ENCODE measurements at places on chromosomes 2 and 18.

DNA sequence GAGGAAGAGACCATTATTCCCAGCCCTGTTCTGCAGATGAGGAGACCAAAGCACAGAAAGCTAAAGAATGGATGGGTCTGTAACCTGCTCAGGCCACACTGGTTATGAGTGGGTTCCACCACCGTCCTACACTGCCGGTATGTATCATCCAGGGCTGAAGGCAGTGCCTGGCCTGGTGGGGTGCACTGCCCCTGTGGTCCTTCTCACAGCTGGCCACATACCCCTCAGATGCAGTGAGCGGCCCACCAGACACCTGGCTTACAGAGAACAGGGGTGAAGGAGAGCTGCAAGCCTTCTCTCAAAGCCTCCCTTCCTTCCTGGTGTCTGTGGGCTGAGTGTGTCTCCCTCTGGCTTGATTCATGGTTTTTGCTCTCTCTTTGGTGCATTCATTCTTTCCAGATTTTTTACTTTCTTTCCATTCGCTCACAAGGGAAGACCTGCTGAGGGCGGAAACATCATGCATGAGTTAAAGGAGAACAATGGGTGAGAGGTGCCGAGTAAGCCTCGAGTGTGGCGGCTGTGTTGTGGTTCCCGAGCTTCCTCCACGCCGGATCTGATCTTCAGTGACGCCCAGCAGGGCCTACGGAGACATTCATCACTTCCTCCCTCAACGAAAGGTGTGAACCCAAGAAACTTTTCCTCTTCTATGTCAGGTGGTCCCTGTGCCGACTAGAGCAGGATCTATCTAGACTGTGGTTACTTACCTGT, 62.1 kb upstream of the REL start:
- no peak for DNase-seq

DNA sequence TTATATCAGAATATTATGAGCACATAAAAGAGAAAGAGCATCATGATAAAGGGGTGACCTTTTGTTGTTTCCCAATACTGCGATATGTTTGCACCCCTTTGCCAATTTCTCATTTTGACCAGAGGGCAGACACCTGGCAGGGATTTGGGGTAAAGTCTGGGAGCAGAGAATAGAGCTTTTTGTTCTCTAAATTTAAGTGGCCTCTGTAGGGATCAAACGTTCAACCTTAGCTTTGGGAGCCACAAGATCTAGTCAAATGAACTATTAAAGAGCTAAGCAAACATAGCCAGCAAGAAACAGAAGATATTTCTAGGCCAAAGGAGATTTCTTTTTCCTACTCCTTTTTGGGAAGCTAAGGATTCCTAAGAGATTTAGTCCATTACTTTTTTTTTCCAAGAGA, 1.1 kb upstream of the MSTN start:
- no peak for DNase-seq

DNA sequence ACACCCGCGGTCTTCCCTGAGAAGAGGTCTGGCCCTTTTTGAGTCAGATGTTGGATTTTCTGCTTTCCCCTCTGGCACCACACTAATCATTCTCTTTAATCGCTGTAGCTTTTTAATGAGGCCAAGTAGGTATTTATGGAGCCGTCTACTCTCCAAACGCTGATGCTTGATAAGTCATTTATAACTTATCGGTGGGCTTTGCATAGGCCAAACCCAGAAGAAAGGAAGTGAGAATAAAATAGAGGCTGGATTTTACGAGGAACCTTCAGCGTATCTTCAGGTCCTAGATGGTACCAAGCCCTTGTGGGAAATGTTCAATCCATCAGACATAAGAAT, 142.5 kb upstream of the CTAGE1 start:
- DNase-seq, result no peak

DNA sequence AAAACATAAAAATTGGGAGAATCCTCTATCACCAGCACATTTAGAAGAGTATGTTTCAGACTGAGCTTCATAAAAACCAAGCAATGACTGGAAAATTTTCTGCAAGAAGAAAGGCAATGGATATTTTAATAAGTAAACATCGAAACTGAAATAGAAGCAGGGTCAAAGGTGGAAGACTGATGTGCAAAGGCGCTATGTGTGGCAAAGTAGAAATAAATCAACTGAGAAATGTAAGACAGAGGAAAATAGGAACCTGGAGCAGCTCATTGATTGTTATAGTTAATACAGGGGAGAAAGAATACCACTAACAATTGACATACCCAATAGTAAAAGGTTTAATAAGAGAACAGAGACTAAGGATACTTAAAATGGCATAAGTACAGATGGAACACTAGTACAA, 818.4 kb downstream of the SOCS6 start:
- DNase-seq, result no peak

GRCh38 chr2:17804358-17804757, 11.9 kb upstream of the MSGN1 start:
- DNase-seq, result no peak

DNA sequence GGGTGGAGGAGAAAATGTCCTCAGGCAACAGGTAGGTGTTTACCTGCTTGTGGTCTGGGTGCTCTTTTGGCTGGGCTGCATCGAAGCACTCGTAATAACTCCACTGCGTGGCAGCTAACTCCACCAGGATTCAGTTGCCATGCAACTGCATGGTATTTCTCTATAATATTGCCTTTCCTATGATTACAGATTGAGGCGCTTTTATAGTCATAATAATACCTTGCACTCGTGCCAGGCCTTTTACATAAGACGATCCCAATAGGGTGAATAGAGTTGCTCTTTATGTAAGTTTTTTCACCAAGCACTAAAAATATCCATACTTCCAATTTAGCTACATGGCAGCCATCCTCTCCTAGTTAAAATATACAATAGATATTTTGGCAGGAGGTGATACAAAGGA, 19.7 kb upstream of the NYAP2 start:
- no peak for DNase-seq

- no peak for DNase-seq
Observed at GRCh38 chr2:173511942-173512341, 157.3 kb downstream of the CDCA7 start.

- DNase-seq, result no peak
Observed at GRCh38 chr18:61199171-61199848, 133.9 kb upstream of the CDH20 start.

All from NCI-H2107 (cell line).